Activated CD8-positive, alpha-beta T cell treated with anti-CD3 and anti-CD28 coated beads, Interleukin-2, amount 10 ng/mL, durations not matched to agents 7 days and 5 days (primary cell): ENCODE measurements at places on chromosomes 7 and 10.

GRCh38 chr7:101367676-101368075 is 5.0 kb downstream of the COL26A1 start:
- no peak for DNase-seq
- no peak overlapping the region for H3K4me3 ChIP-seq
- H3K4me1 ChIP-seq: peaks cover 24% of the 10 kb centered on the region

- no peaks in the 10 kb centered on the region for H3K36me3 ChIP-seq
- H3K4me1 ChIP-seq: no peaks in the 10 kb centered on the region
- DNase-seq: no peak
- H3K4me3 ChIP-seq: no peak overlapping the region
- H3K27ac ChIP-seq: no peak overlapping the region
Measured at GRCh38 chr10:34413756-34414587, 401.1 kb downstream of the PARD3 start.

DNA sequence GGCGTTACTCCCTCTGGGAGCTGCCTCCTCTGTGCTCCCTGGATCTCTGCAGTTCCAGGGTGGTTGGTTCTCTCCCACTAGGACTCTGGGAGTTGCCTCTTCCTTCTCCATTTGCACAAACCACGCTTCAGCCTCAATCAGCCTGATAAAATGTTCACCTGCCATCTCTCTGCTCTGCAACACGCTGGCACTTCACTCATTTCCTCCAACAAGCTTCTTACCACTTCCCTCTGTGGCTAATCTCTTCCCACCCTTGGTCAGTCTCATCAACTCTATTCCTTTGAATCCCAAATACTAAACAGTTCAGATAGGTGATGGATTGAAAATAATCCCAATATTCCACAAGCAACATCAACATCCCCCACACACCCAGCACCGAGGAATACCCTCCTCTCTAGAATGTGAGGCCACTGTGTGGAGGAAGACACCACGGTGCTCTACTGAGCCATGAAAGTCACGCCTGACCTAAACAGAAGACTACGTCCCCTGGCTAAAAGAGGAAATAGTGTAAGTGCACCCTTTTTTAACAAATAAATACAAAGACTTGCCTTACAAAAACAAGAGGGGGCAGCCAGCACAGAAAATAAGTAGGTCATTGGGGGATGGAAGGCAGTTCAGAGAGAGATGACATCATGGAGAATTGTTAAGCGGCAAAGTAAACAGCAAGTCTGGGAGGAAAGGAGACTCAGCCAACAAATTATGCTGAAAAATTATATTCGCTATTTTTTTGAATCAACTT is 1.9 kb upstream of the FAM170B start:
- peaks cover 3% of the 10 kb centered on the region for H3K4me1 ChIP-seq
- no peak for DNase-seq
- H3K27me3 ChIP-seq: peaks cover 22% of the 10 kb centered on the region
- H3K4me3 ChIP-seq: no peak overlapping the region

DNA sequence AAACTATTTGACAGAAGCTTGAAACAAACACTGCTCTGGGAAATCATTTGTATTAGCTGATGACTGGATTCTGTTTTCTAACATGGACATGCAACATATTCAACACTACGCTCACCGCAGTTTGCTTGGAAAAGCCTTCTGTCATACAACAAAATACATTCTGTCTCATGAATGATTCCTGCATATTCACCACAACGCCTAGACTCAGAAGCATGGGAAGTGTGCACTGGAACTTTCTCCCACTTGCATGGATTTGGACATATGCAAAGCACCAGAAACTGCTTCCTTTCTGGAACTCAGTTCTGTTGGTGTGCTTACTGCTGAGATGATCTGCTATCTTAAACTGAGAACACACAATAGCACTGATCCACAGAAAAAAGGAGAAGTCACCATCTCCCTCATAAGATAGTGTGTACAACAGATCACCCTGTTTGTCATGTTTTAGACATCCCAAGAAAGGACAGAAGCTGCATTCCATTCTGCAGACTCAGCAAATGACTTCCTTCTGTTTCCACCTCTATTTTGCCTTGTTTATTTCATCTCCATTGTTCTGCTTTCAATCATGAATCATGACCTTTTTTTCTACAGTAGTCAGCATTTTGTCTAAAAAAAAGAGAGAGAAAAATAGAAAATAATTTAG is 115.8 kb downstream of the HTR7 start:
- DNase-seq: no peak
- H3K36me3 ChIP-seq: no peaks in the 10 kb centered on the region
- no peaks in the 10 kb centered on the region for H3K4me1 ChIP-seq
- no peak overlapping the region for H3K4me3 ChIP-seq
- no peak overlapping the region for H3K27ac ChIP-seq
- peaks cover 8% of the 10 kb centered on the region for H3K27me3 ChIP-seq

DNA sequence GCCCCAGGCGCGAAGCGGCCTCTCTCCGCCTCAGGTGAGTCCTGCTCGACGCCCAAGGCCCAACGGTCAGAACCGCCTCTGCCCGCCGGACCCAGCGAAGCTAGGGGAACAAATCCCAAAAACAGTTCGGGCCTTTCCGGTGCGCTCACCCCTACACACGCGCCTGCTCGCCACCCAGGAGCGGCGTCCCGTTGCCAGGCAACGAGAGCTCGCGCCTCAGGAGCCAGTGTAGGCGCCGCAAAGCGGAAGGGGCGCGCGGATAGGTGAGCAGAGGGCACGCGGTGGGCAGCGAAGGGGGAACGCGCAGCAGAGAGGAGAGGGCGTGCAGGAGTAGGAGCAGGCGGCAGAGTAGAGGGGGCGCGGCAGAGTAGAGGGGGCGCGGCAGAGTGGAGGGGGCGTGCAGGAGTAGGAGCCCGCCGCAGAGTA is at the start of the genes DYDC1 and DYDC2:
TSS of gene DYDC1 (minus strand) at position 193 of the 426 bp plus-strand sequence. CDS start 4,154 bp downstream, outside the sequence.
TSS of gene DYDC2 (plus strand) at position 219 of the 426 bp plus-strand sequence. CDS start 5,663 bp downstream, outside the sequence.
- DNase-seq: peak; percentile 69
- H3K4me1 ChIP-seq: peaks cover 10% of the 10 kb centered on the region
- no peaks in the 10 kb centered on the region for H3K36me3 ChIP-seq
- no peak within 1 kb of the TSS for H3K27ac ChIP-seq

DNA sequence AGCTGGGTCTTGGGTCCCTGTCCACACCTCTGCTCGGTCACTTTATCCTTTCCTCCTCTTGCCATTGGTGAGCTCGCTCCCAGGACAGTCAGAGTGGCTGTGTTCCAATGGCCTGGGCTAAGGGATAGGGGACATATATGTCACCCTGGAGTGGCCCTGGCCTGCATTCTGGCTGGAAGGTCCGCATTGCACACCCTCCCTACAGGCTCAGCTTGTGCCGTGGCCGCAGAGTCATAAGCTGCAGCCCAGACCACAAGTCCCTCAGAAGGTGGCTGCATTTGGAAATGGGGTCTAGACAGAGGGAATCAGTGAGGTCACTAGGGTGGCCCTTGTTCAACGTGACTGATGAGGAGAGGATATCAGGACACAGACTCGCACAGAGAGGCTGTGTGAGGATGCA is 363.8 kb upstream of the SHH start:
- no peaks in the 10 kb centered on the region for H3K27me3 ChIP-seq
- DNase-seq: no peak
- no peak overlapping the region for H3K27ac ChIP-seq
- no peak overlapping the region for H3K4me3 ChIP-seq
- H3K4me1 ChIP-seq: no peaks in the 10 kb centered on the region
